ENCODE measurements at places on chromosomes 7 and 10.

GRCh38 chr10:110649347-110650264, 5.5 kb downstream of the RBM20 start:
- DNase-seq = no peak
- H3K36me3 ChIP-seq = peaks cover 2% of the 10 kb centered on the region
- peaks cover 6% of the 10 kb centered on the region for H3K4me1 ChIP-seq
- H3K27ac ChIP-seq = no peak overlapping the region
- H3K27me3 ChIP-seq = peaks cover 78% of the 10 kb centered on the region

DNA sequence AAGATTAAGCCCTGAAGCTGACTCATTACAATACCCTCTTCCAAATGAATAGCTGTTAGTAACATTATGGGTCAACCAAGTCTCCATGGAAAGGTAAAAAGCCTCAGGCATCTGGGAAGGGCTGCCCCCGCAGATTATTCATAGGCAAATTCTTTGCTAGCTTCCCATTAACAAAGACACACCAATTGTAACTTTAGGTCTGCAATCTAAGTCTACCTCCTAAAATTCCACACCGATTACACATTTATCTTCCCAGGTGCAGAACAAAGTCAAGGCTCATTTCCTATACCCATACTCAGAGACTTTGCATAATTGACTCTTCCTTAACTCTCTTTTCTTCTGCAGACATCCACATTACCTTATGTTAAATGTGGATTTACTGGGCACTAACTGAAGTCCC, 826.3 kb upstream of the MBL2 start:
- no peak overlapping the region for H3K4me3 ChIP-seq
- no peaks in the 10 kb centered on the region for H3K36me3 ChIP-seq
- H3K27me3 ChIP-seq = no peaks in the 10 kb centered on the region
- no peak for DNase-seq
- no peak overlapping the region for H3K27ac ChIP-seq

DNA sequence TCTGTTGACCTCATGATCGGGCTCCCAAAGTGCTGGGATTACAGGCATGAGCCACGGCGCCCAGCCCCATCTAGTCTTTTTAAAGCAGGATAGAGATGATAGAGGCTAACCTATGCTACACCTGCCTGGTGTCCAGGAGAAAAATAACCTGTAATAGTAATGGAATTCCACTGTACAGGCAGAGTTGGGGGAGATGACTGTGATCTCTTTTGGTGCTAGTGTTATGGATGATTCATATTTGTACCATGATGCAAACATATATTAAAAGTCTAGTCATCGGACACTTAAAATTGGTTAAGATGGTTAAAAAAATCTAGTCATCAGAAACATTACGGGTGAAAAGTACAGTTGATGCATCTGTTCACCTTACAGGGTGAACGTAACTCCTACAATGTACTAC, 6.1 kb upstream of the SAR1A start:
- no peak overlapping the region for H3K27ac ChIP-seq
- DNase-seq = no peak
- H3K27me3 ChIP-seq = peaks cover 11% of the 10 kb centered on the region
- H3K4me3 ChIP-seq = no peak overlapping the region
- peaks cover 15% of the 10 kb centered on the region for H3K4me1 ChIP-seq

- H3K4me1 ChIP-seq = peaks cover 6% of the 10 kb centered on the region
- H3K27me3 ChIP-seq = peaks cover 42% of the 10 kb centered on the region
- no peak for DNase-seq
Observed at GRCh38 chr10:30227481-30227880, 121.6 kb downstream of the MTPAP start.

DNA sequence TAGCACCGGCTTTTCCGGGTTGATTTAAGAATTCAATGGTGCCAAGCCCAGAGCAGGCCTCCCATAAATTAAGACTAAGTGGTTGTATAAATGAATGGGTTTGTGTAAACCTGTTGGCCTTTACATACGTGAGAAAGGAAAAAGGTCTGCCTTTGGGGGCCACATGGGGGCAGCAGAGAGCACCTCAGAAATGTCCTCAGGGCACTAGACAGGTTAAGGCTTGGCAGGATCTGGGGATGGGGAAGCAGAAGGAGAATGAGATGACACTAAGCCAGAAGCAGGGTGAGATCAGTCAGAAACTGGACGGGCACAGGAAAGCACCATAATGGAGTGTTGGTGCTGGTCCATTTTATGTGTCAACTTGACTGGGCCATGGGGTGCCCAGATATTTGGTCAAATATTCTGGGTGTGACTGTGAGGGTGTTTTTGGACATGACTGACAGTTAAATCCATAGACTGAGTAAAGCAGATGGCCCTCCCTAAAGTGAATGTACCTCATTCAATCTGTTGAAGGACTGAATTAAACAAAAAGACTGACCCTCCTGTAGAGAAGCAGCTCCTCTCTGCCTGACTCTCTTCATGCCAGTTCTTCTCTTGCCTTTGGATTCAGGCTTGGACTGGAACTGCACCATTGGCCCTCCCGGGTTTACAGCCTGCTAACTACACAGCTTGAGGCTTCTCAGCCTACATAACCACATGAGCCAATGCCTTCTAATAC, 58.9 kb downstream of the FRMPD2 start:
- no peaks in the 10 kb centered on the region for H3K4me1 ChIP-seq
- peaks cover 34% of the 10 kb centered on the region for H3K27me3 ChIP-seq
- no peak for DNase-seq
- no peak overlapping the region for H3K4me3 ChIP-seq
- H3K36me3 ChIP-seq = no peaks in the 10 kb centered on the region

DNA sequence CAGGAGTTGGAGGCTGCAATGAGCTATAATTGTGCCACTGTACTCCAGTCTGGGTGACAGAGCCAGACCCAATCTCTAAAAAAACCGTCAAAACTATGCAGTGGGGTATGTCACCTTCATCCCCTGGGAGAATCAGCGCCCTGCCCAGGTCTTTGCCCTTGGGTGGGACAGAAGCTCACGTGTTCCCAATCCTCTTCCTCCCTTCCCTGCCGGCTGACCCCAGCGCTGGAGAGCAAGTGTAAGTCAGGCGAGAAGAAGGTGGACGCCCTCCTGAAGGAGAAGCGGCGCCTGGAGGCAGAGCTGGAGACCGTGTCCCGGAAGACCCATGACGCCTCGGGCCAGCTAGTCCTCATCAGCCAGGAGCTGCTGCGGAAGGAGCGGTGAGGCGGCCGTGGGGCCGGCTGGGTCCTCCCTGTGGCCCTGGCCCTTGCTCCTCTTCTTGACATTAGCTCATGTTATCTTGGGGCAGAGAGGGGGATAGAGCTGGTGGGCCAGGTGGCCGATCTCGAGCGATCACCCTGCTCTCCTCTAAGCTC, 64.8 kb upstream of the GTF2IRD1 start:
- no peak for DNase-seq
- H3K4me1 ChIP-seq = no peaks in the 10 kb centered on the region
- no peaks in the 10 kb centered on the region for H3K27me3 ChIP-seq
- no peaks in the 10 kb centered on the region for H3K36me3 ChIP-seq
- H3K27ac ChIP-seq = no peak overlapping the region

GRCh38 chr10:132522521-132523411, 14.8 kb upstream of the INPP5A start:
- H3K4me3 ChIP-seq = no peak overlapping the region
- H3K27ac ChIP-seq = no peak overlapping the region
- peaks cover 35% of the 10 kb centered on the region for H3K27me3 ChIP-seq
- no peak for DNase-seq

DNA sequence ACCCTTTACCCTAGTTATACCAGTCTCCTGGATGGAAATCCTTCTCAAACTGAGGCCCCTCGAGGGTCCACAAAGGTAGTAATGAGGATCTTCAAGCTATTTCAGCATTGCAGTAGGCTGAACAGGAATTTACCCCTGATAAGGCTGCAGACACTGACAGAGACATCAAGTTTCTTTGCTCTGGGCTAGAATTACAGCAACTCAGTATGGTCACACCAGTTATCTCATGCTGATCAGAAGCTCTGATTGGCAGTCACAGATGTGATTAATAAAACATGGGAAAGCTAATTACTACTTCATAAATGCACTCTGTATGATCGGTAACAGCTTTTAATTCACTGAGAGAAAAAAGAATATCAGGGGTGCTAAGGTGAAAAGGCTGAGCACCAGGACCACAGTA, 30.6 kb downstream of the FAM204A start:
- peaks cover 3% of the 10 kb centered on the region for H3K36me3 ChIP-seq
- no peak overlapping the region for H3K4me3 ChIP-seq
- peaks cover 4% of the 10 kb centered on the region for H3K4me1 ChIP-seq
- H3K27me3 ChIP-seq = no peaks in the 10 kb centered on the region
- H3K27ac ChIP-seq = no peak overlapping the region
- no peak for DNase-seq

GRCh38 chr7:665736-666453, 60.6 kb upstream of the DNAAF5 start:
- H3K36me3 ChIP-seq = no peaks in the 10 kb centered on the region
- DNase-seq = no peak
- H3K27ac ChIP-seq = no peak overlapping the region
- H3K27me3 ChIP-seq = no peaks in the 10 kb centered on the region
- peaks cover 3% of the 10 kb centered on the region for H3K4me1 ChIP-seq
- H3K4me3 ChIP-seq = no peak overlapping the region

GRCh38 chr7:75019800-75020199, 53.8 kb downstream of the RCC1L start:
- H3K4me3 ChIP-seq = no peak overlapping the region
- H3K27ac ChIP-seq = no peak overlapping the region
- H3K36me3 ChIP-seq = peaks cover 3% of the 10 kb centered on the region

GRCh38 chr7:25083201-25083600, 41.9 kb downstream of the CYCS start:
- peaks cover 23% of the 10 kb centered on the region for H3K27me3 ChIP-seq
- peaks cover 2% of the 10 kb centered on the region for H3K4me1 ChIP-seq

- peaks cover 20% of the 10 kb centered on the region for H3K27me3 ChIP-seq
- no peak overlapping the region for H3K27ac ChIP-seq
- no peaks in the 10 kb centered on the region for H3K36me3 ChIP-seq
- no peak for DNase-seq
- H3K4me1 ChIP-seq = no peaks in the 10 kb centered on the region
Observed at GRCh38 chr7:114416129-114416990, 1.7 kb downstream of the FOXP2 start.

- no peaks in the 10 kb centered on the region for H3K36me3 ChIP-seq
- no peak for DNase-seq
- H3K27ac ChIP-seq = no peak overlapping the region
- no peak overlapping the region for H3K4me3 ChIP-seq
- peaks cover 26% of the 10 kb centered on the region for H3K27me3 ChIP-seq
- no peaks in the 10 kb centered on the region for H3K4me1 ChIP-seq
Observed at GRCh38 chr10:99316374-99316773, 12.8 kb upstream of the CNNM1 start.

DNA sequence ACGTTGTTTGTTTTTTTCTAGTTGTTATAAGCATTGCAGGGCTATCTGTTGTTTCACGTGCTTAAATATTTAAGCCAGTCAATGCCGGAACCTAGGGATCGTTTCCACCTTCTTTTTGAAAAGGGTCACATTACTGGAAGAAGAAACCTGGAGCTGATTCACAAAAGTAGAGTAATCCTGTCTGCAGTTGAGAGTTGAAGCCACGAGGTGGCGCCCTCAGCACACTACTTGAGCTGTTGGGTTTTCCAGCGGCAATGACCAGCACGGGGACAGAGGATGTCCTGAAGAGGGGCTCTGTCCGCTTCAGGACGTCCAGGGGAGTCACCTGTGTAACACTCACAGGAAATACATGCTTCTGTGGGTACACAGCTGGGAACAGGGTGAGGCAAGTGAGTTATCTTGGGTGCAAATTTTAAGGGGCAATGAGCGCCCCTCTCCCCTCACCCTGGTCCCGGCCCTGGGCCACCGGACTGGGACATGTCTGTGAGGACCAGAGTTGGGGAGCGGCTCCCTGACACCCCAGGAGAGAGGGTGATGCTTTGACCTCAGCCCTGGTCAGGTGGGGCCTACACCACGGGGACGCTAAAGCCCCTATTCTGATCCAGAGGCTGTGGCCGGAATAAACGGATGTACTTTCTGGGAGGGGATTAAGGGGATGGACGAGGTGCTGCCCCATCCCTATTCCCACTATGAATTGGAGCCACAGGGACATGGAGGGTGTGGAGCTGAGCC, 26.3 kb upstream of the WDFY4 start:
- H3K27ac ChIP-seq = no peak overlapping the region
- peaks cover 13% of the 10 kb centered on the region for H3K4me1 ChIP-seq
- no peak for DNase-seq
- no peak overlapping the region for H3K4me3 ChIP-seq
- H3K36me3 ChIP-seq = peaks cover 3% of the 10 kb centered on the region

DNA sequence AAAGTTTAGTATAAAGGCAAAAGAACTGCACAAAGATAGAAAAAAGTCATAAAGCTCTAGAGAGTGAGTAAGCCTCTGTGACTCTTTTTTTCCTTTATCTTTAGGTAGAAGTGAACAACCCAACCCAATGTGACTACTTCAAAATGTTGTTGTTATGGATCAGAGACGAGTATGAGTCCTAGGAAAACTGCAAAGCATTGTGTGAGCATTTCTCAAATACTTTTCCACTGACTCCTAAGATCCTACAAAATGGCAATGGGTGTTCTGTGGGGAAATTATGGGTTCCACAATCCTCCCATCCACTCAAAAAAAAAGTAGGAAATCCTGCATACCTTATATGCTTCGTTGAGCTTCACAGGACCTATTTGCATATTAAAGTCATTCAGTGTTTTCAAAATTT, 177.1 kb downstream of the DGKI start:
- H3K27me3 ChIP-seq = peaks cover 72% of the 10 kb centered on the region
- H3K36me3 ChIP-seq = peaks cover 2% of the 10 kb centered on the region
- no peak overlapping the region for H3K27ac ChIP-seq
- no peak overlapping the region for H3K4me3 ChIP-seq

DNA sequence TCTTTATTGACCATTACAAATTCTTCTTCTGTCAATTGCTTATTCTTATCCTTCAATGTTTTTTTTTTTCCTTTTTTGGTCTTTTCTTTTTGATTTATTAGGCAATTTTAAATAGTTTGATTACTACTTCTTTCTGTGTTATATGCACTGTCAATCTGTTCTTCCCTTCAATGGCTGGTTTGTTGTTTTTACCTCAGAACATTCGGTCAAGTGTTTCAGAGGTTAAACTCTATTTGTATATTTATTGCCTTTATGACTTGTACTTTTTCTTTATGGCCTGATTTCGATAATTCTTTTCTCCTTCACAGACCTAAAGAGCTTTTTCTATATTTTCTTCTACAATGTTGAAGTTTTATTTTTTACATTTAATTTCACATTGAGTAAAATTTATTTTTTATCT, 171.5 kb upstream of the AKR1E2 start:
- H3K4me1 ChIP-seq = peaks cover 19% of the 10 kb centered on the region
- DNase-seq = no peak
- no peaks in the 10 kb centered on the region for H3K36me3 ChIP-seq

DNA sequence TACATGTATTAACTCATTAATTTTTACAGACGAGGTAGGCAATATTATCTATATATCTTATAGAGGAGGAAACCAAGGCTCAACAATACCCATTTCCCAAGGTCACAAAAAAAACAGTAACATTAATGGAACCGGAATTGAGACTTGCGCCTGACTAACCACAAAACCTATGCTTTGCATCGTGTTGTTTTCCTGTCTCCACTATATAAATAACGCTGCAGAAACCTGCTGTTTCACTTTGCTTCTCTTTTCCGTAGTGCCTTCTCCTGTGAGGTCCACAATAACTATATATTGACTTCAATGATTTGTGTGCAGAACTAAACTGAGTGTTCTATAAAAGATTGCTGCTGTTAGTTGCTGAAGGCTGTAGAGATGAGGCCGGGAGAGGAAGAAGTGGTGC, 97.7 kb upstream of the RPA3 start:
- H3K27ac ChIP-seq = peak overlapping the region; percentile 83
- DNase-seq = no peak
- peak overlapping the region; percentile 80 for H3K4me3 ChIP-seq
- H3K36me3 ChIP-seq = peaks cover 2% of the 10 kb centered on the region
- peaks cover 30% of the 10 kb centered on the region for H3K4me1 ChIP-seq

All from T-helper 17 cell (primary cell).